Uterus (tissue), 4 donors: ENCODE measurements at places on chromosomes 6 and 20.

- no peak for DNase-seq
Observed at GRCh38 chr6:151441390-151442166, 10.3 kb downstream of the RMND1 start.

GRCh38 chr20:38757145-38757775, 9.0 kb downstream of the ACTR5 start:
- DNase-seq = no peak

GRCh38 chr20:33693741-33694638, 7.8 kb upstream of the E2F1 start:
- peak; percentile 73 for DNase-seq

DNA sequence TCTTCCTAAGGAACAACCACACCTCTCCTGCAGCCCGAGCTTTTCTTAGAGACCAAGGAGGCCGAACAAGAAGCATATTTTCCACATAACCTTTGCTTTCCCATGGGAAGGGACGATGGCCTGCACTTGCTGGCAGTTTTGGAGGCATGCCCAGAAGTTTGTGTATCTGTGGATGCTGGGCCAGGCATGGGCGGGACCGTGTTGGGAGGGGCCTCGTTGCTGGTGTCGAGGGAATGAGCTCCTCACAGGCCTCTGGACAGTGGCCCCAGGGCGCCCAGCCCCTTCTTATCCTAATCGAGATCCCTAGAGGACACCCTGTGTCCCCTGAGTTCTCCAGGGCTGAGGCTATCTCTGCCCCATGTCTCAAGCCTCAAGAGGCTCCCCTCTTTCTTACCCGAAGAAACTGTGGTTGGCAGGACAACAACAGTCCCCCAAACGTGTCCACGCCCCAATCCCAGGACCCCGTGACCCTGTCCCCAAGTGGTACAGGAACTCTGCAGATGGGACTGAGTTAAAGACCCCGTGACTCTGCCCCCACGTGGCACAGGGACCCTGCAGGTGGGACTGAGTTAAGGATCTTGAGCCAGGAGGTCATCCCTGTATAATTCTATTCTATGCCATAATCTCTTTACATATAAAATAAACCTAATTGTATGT, 99.5 kb upstream of the BHLHE23 start:
- peak; percentile 21 for DNase-seq

DNA sequence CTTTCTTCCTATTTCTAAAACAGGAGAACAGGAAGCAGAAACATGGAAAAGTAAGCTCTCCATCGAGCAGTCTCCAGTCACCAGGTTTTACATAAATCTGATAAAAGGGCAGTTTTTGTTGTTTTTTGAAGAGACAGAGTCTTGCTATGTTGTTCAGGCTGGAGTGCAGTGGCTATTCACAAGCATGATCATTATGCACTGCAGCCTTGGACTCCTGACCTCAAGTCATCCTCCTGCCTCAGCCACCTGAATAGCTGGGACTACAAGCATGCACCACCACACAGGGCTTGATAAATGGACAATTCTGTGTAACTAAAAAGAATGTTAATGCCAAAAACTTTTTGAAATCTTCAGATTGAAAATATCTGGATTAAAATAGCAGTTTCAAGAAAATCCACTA, 23.8 kb downstream of the SAMHD1 start:
- DNase-seq = no peak

- DNase-seq = no peak
Observed at GRCh38 chr20:62063315-62063980, 2.2 kb downstream of the TAF4 start.

DNA sequence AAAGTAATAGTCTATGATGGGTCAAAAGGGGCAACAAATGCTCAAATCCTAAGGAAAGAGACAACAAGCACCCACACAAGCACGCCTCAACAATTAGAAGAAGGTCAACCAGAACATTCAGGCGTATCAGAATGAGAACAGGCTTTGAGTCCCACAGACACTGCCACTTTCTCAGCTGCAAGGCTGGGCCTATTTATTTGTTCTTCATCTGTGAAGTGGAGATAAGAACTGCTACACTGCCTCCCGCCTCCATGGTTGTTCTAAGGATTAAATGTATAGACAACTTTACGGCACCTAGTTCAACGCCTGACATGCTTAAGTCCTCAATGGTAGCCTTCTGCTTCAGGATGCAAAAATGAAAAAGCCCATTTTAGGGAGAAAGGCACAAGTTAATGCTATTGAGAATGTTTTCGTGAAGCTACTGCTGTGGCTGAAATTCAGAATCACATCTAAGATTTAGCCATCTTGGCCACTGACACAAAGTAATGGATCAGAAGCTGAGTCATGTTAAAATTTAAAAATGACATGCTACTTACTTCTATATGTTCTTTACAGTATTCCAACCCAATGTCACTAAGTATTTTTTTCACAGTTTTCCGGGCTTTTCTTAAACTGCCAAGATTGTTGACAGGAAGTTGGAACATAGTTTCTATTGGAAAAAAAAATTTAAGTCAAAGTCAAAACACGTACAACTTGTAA, 27.7 kb downstream of the ADNP start:
- no peak for DNase-seq

DNA sequence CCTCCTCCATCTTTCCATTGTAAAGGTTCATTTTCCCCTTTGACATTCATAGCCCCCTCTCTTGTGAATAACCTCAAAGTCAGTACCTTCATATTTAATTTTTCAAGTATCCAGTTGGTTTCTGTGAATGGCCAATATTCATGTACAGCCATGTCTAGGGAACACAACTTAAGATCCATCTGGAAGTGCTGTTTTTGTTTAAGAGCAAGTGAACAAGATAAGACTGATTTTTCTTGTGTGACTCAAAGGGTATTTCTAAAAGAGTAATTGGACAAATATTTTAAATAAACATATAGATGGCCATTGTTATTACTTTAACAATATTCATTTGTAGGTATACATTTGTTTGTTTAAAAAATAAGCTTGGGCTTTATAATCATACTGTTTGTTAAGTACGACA, 92.9 kb downstream of the RTN4IP1 start:
- DNase-seq = no peak
